ENCODE measurements at places on chromosomes 3 and 15.

DNA sequence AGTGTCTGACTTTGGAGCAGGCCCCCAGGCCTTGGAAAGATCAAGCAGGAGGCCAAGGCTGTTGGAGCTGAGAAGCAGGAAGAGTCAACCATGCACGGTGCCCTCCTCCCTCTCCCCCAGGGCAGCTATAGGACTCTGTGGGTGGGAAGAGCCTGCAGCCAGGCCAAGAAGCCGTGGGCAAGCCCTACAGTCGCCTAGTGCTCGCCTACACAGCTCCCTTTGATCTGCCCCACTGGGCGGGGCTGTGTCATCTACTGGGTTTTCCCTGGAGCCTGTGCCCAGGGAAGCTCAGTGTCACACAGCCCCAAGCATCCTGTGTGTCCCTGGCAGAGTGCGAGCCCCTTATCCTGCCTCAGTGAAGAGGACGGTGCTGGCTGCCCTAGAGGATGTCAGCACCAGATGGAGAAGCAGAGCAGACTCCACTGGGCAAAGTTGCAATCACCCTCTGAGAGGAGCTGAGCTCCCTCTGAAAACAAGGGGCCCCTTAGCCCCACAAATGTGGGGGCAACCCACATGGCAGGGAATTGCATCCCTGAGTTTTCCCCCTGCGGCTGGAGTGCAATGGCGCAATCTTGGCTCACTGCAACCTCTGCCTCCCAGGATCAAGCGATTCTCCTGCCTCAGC lies 72.2 kb downstream of the KLF13 start:
- DNase-seq = no peak

GRCh38 chr3:18732474-18732873 lies 307.3 kb upstream of the SATB1 start:
- no peak for DNase-seq

DNA sequence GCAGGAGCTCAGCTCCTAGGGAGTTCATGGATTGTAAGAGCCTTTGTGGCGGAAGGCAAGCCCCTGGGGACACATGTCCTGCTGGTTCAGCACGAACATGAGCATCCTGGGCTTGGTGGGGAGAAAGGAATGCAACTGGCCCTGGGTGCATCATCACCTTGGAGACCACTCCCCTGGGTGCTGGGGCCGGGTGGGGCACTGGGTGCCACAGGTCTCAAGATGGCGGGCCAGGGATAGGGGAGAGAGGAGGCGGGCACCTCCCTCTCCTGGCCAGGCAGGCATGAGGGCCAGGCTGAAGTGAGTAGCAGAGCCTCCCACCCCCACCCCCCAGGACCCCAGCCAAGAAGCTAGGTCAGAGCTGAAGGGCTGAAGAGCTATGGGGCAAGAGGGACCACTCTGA lies 768 bp downstream of the PCBP4 start:
- DNase-seq = no peak

DNA sequence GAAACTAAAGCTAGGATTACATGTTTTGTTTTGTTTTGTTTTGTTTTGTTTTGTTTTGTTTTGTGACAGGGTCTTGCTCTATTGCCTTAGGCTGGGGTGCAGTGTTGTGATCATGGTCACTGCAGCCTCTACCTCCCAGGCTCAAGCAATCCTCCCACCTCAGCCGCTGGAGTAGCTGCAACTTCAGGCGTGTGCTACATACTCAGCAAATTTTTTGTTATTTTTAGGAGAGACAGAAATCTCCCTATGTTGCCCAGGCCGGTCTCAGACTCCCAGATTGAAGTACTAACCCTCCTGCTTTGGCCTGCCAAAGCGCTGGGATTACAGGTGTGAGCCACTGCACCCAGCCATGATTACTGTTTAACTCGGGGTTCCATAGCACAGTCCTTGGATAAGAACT lies 50.7 kb downstream of the LRCH3 start:
- no peak for DNase-seq

DNA sequence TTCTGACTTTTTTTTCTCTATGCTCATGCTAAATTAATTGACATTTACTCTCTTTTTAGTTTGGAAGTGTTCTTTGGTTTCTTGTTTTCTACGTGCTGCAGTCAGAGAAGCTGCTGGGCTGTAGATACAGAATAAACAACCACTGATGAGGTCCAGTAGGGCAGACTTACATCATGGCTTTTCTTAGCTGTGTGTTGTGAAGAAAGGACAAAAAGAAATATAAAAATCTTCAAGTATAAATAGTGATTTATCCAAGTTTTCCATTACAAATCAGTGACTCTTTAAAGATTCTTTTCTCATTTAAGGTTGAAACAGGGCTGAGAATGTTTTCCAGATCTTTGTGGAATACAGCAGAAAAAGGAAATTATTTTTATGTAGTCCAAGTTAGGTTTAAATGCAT lies 122.2 kb downstream of the CMSS1 start:
- no peak for DNase-seq

DNA sequence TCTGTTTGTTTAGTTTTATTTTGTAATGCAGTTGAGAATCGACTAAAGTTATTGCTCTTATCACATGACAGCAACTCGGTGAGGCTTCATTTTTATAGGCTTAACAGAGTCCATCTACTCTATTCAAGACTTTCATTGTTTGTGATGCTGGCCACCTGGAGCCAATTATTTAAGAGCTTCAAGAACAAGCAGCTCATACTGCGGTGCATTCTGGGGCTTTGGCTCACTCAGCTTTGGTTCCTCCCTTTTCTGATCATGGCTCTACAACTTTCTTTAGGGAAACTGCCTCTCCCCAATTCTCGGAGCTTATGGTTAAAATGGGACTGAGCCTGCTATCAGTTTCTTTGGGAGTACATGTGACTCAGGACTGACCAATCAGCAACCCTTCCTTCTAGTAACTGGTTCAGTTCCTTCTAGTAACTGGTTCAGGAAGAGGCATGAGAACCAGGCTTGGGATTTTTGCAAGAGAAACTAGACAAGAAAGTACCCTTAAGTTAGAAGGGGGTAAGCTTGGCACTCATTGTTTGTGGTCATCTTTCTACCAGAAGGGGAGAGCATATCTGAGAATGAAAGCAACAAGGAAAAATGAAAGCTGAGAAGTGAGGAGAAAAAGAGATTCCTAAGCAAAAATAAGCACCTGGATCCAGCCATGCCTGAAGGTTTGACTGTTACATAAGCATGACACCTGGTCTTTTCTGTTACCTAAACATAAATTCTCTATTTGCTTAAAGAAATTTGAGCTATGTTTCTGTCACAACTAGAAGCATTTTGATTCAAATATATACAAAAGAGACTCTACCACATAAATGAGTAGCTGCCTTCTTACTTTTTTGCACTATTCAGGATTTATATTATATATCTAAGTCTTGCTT lies 24.1 kb upstream of the ARHGEF3 start:
- DNase-seq = no peak

DNA sequence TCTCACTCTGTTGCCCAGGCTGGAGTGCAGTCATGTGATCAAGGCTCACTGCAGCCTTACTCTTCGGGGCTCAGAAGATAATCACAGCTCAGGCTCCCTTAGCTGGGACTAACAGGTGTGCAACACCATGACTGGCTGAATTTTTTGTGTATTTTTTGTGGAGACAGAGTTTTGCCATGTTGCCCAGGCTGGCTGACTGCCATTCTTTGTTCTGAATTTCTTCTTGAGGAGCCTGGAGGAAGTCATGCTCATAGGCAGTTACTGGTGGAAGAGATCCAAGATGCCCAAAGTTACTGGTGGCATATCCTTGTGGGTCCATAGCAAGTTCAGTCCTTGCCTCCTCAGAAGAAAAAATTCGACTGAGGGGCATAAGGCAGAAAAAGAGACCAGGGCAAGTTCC lies 16.6 kb upstream of the UBP1 start:
- no peak for DNase-seq

DNA sequence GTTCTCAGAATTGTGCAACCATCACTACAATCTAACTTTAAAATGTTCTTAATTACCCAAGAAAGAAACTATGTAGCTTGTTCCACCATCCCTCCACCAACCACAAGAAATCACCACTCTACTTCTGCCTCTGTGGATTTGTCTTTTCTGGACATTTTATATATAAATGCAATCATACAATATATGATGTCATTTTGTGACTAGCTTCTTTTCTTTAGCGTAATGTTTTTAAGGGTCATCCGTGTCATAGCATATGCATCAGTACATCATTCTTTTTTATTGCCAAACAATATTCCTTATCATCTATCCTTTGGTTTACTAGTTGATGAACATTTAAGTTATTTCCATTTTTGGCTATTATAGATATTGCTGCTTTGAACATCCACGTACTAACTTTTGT lies 5.8 kb downstream of the ROBO2 start:
- no peak for DNase-seq

DNA sequence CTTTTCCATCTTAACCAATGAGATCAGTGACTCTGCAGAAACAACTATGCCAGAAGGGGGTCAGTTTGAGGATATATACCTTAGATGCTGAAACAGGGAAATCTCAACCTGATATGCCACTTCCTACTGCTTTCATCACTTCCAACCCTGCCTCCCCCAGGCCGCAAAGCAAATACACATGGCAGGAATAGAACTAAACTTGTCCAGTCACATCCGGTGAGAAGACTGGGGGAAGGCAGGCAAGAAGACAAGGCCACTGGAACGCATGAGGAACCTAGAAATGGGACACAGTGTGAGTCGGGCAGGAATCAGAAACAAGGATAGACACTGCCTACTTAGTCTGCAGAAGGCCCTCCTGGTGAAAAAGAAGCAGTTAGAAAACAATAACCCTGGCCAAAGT lies 90.6 kb downstream of the MYO5A start:
- no peak for DNase-seq

DNA sequence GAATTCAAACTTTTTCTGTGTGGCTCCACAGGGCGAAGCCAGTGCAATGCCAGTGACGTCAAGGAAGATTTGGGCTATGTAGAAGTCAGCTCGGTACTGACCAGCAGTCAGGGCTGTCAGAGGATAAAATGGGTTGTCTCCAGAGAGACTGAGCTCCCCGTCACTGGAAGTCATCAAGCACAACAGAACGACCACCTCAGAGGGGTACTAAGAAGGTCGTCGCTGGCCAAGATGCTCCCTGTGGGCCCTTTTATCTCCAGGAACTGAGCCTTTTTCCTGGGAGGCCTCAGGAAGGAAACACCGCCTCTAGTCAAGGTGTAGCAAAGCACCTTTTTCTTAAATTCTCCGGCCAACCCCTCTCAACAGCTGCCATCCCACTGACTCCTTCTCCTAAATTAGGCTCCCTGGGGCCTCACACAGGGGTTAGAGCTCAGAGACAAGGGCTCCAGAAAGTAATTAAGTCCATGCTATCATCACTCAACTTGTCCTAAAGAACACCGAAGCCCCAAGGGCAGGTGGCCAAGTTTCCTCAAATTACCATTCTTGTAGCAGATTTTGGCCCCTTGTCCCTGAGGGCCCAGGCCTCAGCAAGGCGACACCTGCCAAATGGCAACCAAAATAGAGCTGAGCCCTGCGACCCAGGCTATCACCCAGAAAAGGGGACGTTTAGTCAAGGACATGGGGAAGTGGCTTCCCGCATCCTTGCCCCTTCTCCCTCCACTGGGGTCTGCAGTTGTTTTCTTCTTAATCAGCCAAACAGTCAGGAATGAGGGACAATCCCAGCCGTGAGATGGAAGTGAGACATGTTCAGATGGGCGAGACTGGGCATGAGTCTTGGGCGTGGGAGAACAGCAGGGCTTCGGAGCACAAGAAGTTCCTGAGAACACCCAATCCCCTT lies 48.0 kb downstream of the SSUH2 start:
- no peak for DNase-seq

- DNase-seq = no peak
These were observed 40.2 kb downstream of the EPHB3 start for GRCh38 chr3:184601576-184602371.

DNA sequence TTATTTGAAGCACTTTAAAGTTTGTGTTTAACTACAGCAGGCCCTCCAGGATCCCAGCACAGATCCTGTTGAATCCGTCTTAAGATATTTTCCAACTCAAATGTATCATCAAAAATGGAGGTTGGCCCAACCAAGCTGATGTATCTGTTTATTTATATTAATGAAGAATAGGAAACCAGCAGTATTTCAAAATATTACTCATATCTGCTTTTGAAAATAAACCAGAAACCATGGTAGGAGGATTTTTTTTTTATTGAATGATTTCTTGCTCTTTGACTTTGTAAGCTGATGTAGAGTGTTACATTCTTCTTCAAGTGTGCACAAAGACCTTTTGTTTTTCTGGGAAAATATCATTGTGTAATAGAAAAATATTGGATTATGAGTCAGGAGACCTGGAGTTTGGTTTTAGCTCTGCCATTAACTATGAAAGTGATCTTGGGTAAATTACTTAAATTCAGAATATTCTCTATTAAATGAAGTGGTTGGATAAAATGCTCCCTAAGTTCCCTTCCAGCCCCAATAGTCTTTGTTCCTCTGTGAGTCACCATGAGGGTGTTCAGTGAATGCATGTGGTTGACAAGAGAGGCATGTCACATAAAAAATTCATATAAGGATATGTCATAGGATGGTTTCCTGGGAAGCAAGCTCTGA lies 221.3 kb upstream of the GAP43 start:
- no peak for DNase-seq

DNA sequence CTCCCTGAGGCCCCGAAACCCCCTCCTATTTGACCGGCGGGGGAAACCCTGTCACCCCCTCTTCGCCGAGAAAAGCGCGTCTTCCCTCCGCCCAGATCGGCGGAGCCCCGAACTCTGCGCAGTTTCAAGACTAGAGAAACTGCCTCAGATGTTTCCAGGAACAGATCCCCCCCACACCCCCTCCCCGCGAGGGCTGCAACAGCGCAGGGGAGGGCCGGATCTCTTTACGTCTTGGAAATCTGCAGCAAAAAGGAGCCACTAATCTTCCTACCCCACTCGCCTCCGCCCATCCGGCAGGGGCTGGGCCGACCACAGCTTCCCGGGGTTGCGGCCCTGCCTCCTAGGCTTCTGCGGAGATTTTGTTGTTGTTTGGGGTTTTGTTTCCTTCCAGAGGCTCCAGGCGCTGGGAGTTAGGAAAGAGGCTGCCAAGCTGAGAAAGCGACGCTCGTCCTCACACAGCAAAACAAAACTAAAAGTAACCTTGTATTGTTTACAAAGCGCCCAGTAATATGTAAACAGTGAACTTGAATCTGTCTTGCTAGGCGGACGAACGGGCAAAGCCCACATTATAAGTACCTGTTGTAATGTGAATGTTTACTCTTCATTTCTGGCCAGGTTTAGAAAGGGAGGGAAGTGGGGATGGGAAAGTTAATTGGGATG lies 2.2 kb downstream of the FOXB1 start:
- no peak for DNase-seq

- peak; percentile 73 for DNase-seq
These were observed 2.6 kb downstream of the CCDC9B start for GRCh38 chr15:40338041-40338657.

GRCh38 chr3:150521463-150521862 lies 24.8 kb downstream of the SERP1 start:
- DNase-seq = no peak

- no peak for DNase-seq
These were observed 54.1 kb upstream of the TBC1D23 start for GRCh38 chr3:100206687-100207086.

Measured in activated T-cell treated with anti-CD3 and anti-CD28 coated beads for 48 hours (primary cell).